ENCODE measurements at places on chromosomes 5 and 9.

DNA sequence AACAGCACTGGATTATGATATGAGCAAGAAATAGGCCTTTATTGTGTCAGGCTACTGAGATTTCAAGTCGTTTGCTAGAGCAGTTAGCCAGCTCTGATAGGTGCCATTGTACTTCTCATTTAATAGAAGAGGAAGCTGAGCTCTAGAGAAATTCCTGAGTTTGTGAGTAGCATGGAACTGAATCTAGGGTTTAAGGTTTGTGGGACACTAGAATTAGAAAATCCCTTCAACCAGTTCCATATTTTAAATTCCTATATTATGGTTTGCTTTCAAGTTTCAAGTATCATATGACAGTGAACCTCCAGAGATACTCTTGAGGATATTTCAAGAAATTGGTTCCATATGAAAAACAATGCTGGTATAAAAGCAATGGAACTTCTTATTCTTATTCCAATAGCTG lies 87.6 kb downstream of the ANKRD55 start:
- no peak for DNase-seq

GRCh38 chr5:28253431-28253830 lies 1215.0 kb upstream of the CDH9 start:
- DNase-seq: no peak

GRCh38 chr5:41772785-41773442 lies 97.3 kb downstream of the OXCT1 start:
- no peak for DNase-seq

- DNase-seq: no peak
Observed at GRCh38 chr5:133948721-133949120, 19.7 kb downstream of the C5orf15 start.

- DNase-seq: peak; percentile 67
Observed at GRCh38 chr5:73215891-73216610, 43.1 kb downstream of the TMEM174 start.

DNA sequence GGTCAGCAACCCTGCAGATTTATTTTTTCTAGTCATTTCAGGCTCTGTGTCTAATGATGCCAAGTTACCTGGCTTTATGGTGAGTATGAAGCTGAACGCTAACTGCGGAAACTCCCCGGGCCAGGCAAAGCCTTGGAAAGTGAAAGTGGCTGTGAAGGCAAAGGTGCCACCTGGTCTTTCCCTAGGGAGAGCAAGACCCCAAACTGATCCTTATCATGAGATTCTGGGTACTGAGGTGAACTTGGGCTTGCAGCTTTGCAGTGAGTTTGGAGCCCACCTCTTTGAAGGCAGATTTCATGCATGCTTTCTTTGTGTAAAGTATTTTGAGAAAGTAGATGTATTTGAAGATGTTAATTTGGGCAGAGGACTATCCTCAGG lies 63.3 kb downstream of the CARTPT start:
- DNase-seq: no peak

- no peak for DNase-seq
Observed at GRCh38 chr9:130946766-130947617, 7.9 kb upstream of the FIBCD1 start.

DNA sequence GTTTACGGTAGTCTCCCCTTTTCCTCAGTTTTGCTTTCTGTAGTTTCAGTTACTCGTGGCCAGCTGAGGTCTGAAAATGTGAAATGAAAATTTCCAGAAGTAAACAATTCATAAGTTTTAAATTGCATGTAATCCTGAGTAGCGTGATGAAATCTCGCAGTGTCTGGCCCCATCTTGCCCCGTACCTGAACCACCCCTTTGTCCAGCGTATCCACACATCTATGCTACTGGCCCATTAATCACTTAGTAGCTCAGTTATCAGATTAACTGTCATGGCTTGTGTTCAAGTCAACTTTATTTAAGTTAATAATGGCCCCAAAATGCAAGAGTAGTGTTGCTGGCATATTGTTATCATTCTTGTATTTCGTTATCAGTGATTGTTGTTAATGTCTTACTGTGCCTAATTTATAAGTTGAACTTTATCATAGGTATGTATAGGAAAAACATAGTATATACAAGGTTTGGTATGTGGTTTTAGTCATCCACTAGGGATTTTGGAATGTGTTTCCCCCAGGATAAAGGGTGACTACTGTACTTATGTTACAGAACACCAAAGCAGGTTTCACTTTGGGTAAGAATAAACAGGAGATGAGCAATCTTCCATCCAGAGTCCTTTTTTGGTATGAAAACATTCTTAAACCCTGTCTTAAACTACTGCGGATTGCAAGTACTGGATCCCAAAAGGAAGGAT lies 118.4 kb upstream of the KCNN2 start:
- DNase-seq: no peak

- DNase-seq: no peak
Observed at GRCh38 chr5:133026664-133027153, 360 bp upstream of the ZCCHC10 start.

- no peak for DNase-seq
Observed at GRCh38 chr5:77463905-77464304, 28.2 kb downstream of the WDR41 start.

DNA sequence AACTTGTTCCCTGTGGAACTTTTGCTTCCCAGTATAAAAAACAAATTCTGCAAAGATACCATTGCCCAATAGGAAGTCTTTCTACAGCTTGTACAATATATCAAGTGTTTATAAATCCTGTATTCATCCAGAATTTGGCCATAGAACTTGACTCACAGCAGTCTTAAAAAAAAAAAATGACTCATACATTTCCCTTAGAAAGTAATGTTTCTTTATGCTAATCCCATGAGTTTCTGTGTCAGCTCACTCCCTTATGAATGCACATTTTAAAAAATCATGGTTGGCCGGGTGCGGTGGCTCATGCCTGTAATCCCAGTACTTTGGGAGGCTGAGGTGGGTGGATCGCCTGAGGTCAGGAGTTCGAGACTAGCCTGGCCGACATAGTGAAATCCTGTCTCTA lies 89.3 kb upstream of the DMRT1 start:
- no peak for DNase-seq

DNA sequence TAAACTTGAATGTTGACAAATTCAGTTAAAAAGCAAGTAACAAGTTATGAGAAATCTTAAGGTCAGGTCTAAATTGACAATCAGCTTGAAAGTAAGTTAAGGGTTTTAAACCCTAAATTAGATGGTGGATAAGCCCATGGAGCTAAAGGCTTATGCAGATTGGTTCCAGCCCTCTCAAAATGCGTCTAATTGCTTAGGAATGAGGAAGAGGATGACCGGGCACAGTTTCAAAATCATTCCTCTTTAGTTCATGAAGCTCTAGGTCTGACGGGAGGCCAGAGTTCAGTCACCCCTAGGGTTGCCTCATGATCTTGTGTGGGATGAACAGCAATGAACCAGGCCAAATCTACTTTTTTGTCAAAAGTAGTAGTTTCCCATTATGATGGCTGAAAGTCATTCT lies 75.4 kb downstream of the SLC38A9 start:
- DNase-seq: no peak

Measured in CD4-positive, alpha-beta T cell treated with Interferon alpha-2 for 1 hour (primary cell).